ENCODE measurements at places on chromosomes 3 and 15.

DNA sequence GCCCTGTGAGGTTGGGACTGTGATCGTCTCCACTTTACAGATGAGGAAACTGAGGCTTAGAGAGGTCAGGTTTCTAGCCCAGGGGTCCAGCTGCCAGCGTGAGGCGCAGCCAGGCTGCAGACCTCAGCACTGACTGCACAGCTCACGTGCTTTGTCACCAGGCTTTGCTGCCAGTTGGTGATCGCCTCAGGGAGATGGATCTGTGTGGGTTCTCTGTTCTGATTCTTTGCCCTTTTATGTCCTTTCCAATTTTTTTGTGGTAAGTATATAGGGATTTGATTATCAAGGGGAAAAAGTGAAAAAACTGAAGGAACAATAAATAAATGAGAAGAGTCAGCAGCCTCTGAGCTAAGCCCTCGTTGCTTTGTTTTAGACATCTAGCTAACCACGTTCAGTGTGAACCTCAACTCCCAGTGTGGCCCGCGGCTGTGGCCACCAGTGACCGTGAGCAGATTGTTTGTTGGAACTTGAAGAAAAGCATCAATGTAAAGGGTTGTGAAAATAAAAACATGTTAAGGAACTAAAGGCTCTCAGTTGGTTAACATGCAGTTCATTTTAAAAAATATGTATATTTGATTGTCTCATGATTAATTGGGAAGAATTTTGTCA lies 117.6 kb downstream of the PDE8A start:
- no peak for DNase-seq

- DNase-seq = peak; percentile 35
Measured at GRCh38 chr15:101035611-101036010, 116.5 kb downstream of the LRRK1 start.

- peak; percentile 49 for DNase-seq
Measured at GRCh38 chr3:170961616-170962400, 53.4 kb upstream of the EIF5A2 start.

GRCh38 chr3:30649572-30650318 lies 43.3 kb downstream of the TGFBR2 start:
- peak; percentile 87 for DNase-seq

DNA sequence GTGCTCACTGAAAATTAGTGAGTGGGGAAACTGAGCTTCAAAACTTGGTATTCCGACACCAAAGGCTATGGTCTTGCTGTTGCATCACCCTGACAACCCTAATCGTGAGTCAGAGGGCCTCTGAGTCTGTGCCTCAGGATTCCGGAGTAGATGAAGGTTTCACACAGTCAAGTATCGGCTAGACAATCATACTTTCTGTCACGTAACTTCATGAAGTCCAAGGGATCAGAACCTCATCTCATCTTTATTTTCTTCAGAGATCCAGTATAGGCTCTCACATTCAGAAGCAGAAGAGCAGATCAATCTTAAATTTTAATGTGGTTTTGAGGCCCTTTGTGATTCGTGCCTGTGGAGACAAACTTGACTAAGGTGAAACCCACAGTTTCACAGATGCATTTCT lies 26.1 kb upstream of the NECTIN3 start:
- DNase-seq = no peak

DNA sequence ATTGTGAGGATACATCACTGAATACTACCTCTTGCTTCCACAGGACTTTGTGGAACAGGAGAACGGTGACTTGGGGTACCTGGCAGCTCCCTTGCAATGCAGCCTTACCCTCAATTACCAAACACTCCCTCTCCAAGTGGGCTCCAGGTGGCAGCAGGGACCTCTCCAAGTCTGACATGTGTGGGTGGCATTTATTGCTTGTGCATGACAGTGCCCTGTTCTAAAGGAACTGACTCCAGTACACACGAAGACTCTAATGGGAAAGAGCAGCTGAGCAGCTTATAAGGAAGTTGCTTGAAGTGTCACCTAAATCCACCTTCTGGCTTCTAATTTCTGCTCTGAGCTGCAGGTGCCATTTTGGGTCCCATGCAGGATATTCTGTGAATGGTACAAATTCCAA lies 174.1 kb upstream of the SLCO3A1 start:
- no peak for DNase-seq

DNA sequence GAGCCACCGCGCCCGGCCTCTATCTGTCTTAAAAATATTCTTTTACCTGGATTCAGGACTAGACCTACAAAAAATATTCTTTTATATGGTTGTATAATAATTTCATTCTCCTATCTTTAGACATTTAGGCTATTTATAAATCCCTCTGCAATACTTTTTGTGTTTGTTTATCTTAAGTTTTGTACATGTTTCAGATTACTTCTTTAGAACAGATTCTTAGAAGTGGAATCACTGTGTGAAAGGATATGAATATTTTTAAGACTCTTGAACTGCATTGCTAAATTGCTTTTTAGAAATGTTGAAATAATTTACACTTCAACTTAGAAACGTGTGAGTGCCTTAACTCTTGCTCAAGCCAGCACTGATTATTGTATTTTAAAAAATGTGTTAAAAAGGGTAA lies 131.3 kb upstream of the PTX3 start:
- DNase-seq = no peak

DNA sequence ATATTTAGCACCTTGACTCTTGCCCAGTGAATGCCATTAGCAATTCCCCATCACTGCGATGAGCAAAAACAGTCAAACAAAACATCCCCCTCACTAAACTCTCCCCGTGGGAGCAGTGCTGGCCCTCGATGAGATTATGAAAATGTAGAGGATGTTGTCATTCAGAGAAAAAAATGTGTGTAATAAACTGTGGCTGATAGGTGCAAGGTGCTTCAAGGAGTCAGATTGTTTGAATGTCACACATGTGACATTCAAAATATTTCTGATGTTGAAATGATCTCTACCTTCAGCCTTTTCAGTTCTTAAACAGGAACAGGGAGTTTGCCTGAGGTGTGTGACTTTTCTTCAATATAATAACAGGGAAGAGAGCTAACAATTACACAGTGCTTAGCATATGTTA lies 281.8 kb upstream of the TRIM42 start:
- no peak for DNase-seq

- DNase-seq = no peak
Measured at GRCh38 chr3:146390006-146390772, 79.2 kb downstream of the PLSCR2 start.

DNA sequence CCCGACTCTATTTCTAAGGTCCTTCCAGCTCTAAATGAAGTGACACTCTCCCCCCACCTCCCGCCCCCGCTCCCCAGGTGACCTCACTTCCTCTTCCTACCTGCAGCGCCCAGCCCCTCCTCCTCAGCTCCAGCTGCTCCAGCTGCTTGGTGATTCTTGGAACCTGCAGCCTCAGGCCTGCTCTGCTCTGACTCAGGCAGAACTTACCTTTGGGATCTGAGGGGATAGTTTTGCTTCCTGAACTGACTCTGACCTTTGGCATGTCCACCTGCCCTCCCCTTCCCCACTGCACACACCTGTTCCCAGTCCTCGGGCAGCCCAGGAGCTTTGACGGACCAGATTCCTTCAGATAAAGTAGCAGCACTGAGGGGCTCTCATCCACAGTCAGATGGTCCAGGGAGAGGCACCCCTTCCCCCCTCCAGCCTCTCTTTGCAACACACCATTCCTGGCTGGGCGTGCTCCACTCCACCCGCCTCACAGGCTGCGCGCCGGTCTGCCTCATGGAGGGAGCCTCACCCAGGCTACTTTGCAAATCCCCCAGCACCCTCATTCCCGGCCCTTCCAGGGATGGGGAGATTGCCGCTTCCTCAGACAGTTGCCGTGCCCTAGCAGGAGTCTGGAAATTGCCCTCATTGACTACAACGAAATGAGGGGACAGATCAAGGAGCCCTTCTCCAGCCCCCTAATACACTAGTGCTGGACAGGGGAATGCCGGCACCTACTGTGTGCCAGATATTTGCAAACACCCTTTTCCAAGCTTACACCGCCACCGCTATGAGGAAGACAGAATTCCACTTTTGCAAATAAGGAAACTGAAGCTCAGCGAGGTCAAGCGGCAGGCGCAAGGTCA lies 692 bp upstream of the C15orf39 start:
- peak; percentile 21 for DNase-seq

- no peak for DNase-seq
Measured at GRCh38 chr3:176787506-176787905, 409.8 kb downstream of the TBL1XR1 start.

GRCh38 chr3:107206945-107207344 lies 170.3 kb upstream of the CCDC54 start:
- no peak for DNase-seq

- DNase-seq = no peak
Measured at GRCh38 chr3:40588406-40588805, 63.6 kb downstream of the ZNF621 start.

GRCh38 chr15:101296418-101297405 lies 1.7 kb upstream of the SNRPA1 start:
- DNase-seq = no peak
